AG04450 (cell line): ENCODE measurements at places on chromosomes 5 and 9. TPM values are rescaled to one million over a fixed set of nuclear protein-coding genes. Genes with fewer than 3 reads are reported as not detected.

DNA sequence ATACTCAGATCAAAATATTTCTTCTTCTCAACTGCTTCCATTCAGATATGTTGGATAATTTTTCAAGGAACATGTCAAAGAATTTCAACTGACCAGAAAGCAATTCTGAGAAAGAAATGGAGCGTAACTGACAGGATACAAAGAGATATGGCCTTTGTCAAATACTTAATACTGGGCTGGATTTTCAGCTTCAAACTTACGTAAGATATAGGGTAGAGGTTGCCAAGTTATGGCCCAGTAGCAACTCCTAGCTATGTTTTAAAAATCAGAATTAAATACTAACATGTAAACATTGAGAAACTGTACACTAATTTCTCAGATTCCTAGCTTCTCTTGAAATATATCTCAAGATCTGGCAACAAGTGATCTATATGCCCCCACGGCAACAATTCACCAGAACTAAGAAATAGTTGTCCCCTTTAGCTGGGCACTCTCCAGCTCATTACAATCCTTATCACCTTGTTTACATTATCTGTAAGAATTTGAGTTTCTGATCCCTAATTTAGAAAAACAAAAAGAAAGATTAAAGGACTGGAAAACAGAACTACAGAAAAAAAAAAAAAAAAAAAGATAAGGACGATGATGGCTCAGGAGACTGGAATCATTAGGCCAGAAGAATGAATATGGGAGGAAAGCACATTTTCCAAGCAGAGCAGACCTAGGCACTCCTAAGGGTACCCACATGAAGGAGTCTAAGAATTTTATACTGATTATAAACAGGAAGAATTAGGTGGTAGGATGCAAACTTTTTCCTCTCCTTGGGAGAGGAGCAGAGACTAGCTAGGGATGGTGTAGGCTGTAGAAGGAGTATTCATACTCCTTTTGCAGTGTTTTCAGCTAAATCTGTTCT, 23.0 kb downstream of the INIP start:
- no peak for DNase-seq

DNA sequence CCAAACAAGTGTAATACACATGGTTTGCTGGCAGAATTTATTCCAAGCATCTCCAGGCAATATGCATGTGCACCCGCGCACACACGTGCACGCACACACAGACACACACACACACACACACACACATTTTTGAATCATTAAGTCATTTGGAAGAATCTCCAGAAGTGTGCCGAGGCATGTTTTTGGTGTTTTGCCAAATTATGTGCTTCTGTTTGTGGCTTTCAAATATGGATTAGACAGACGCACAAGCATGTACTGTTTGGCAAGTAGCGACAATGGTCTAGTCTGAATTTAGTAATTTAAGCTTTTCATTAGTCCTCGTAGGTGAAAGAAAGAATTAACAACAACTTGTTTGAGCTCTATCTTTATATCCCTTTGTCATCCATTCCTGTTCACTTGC, 36.7 kb downstream of the NFIB start:
- no peak for DNase-seq

DNA sequence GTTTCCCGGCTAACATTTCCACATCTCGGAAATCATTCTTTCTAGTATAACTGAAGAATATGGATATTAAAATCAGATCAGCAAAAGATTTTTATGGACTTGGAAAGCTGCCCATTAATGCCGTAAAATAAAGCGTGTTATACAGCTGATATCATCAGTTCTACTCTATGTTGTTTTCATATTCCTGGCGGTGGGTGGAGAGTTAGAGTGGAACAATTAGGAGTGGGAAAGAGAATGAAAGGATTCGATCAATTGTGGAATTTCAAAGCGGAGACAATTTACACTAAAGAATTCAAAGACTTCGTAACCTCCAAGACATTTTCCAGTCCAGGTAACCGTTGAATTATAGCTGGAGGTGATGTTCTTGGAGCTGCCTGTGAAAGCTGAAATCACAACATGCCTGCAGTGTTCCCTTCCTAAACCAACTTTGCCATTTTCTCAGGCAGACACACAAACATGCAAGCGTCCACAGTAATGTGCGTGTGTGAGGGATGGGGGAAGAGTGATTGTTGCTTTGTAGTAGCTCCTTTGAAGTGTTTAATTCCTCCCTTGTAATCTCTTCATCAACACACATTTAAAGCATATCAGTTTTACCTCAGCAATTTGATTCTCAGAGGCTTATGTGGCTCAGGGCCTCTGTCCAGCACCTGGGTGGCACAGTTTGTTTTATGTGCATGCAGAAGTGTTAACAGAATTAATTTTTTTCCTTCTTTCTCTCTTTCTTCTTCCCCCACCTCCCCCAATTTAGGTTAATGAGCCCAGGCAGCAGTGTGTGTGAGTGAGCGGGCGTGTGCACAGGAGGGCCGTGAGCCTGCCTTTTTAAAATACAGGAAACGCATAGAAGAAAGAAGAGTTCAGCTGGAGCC, 544.1 kb downstream of the RAB3C start:
- no peak for DNase-seq

KLF4 gene
- 3.1 TPM in 2 replicates for polyA plus RNA-seq

SOWAHA gene
- 0.05 TPM in 1 of 2 replicates, not detected in the other for polyA plus RNA-seq
